ENCODE measurements at places on chromosomes 6 and 20. TPM values are rescaled to one million over a fixed set of nuclear protein-coding genes. Genes with fewer than 3 reads are reported as not detected.
A peak's percentile ranks its signal among the peaks of the same experiment; 100 is the strongest.

EYA2 gene
- total RNA-seq = 24.9 TPM

FOXC1 gene
- total RNA-seq = 36.0 TPM

APCDD1L gene
- 0.21 TPM for total RNA-seq

SNHG17 gene
- total RNA-seq = 22.2 TPM

TRIM15 gene
- not detected for total RNA-seq

SYNDIG1 gene
- 13.1 TPM for total RNA-seq

TDRD6 gene
- total RNA-seq = 1.5 TPM

GRCh38 chr6:79277109-79277508, 42.6 kb upstream of the HMGN3 start:
- DNase-seq = no peak

DNA sequence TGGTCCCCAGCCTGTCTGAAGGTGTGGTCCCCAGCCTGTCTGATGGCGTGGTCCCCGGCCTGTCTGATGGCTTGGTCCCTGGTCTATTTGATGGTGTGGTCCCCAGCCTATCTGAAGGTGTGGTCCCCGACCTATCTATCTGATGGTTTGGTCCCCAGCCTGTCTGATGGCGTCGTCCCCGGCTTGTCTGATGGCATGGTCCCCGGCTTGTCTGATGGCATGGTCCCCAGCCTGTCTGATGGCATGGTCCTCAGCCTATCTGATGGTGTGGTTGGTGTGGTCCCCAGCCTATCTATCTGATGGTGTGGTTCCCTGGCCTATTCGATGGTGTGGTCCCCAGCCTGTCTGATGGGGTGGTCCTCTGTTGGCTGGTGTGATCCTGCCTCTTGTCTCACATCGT, 18.2 kb upstream of the MRGBP start:
- DNase-seq = no peak

- DNase-seq = no peak
These were observed 21.1 kb downstream of the AKAP7 start for GRCh38 chr6:131156411-131156810.

- DNase-seq = no peak
These were observed 158.6 kb upstream of the TNFAIP3 start for GRCh38 chr6:137708481-137708880.

DNA sequence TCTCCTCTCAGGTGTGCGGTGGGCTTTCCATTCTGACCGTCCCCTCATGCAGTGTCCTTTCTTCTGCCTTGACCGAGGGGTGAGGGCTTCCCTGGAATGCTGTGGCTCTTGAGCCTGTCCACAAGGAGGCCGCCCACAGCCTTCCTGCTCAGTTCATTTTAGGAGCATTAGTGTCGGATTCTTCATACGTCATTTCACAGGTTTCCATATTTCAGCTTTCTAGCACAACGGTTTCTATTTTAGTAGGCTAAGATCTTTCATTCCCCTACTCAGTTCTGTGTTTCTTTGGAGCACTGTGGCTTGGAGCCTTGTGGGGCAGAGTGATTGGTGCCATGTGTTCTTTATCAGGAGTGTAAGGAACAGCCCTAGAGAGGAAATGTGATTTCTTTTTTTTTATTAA, 5.5 kb downstream of the PPP1R3G start:
- DNase-seq = no peak

- DNase-seq = no peak
These were observed 217.3 kb upstream of the RREB1 start for GRCh38 chr6:6890400-6890858.

DNA sequence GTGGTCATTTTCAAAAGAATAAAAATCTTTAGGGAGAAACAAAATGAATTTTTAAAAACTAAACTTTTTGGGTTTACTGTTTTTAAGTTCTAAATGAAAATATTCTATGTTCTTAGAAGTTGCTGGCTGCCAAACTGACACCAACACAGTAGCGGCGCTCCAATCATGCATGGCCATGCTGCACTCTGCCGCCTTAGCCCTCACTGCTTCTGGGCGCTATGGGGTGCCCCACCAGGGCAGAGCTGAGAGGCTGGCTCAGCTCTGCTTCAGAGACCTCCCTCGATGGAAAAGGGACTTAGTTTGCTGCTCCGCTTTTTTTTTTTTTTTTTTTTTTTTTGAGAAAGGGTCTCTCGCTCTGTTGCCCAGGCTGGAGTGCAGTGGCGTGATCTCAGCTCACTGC, 20.9 kb downstream of the EZR start:
- DNase-seq = no peak

DNA sequence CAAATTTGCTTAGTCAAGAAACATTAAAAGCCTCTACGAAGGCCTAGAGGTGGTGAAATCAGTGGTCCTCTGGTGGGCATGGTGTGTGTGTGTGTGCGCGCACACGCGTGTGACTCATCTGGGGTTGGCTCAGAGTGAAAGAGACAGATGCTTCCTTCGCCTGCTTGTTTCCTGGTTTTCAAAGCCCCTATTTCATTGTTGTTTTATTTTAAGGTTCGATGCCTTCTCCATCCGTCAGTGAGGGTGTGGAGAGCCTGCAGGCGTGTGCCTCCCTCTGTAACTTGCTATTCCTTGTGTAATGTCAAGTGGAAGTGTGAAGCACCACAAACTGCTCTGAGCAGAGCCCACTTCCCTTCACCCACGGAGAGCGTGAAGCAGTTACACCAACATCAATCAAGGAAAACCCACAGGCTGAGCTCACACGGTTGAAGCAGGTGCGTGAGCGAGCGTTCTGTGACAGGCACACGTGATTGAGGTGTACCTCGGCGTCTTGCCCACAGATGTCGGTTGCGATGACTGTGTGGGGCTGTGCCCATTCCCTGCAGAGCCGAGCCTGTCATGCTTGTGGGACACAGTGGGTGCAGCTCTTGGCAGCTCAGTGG, 233.9 kb downstream of the PRL start:
- DNase-seq = peak; percentile 13

DNA sequence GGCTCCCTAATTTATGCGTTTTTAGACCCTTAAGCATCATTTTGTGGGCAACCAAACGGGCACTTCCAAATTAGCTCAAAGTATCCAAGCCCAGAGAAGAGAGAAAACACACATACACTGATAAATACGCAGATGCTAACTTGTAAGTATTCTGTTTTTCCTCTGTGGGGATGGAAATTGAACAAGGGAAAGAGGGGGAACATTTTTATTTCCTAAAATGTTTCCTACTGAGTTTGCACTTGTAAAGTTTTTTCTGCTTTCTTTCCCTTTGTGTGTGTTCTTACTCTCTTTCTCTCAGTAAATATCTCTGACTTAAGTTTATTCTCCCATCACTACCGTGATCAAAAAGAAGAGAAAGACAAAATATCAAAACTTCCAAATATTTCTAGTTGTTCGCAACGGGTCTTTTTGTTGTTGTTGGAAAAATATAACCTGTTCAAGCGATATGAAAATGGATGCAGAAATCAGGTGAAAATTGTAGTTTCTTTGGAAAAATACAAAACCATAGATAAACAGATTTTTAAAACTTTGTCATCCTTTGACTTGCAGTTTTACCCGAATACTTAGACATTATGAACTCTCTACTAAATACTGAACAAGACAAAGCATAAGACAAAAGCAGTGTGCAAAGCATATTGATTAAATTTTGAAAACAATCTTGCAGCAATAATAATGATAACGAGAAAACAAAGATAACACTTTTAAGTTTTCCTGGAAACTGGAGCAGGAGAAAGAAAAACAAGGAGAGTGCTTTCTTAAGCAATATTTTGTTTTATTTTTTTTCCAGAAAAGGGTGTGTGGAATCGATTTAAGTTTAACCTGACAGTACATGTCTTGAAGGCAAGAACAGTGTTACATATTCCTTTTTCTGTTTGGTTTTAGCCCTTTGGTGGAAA, 1.0 kb upstream of the NKX2-4 start:
- DNase-seq = no peak

- no peak for DNase-seq
These were observed 777.8 kb downstream of the TBC1D32 start for GRCh38 chr6:120556491-120556890.

DNA sequence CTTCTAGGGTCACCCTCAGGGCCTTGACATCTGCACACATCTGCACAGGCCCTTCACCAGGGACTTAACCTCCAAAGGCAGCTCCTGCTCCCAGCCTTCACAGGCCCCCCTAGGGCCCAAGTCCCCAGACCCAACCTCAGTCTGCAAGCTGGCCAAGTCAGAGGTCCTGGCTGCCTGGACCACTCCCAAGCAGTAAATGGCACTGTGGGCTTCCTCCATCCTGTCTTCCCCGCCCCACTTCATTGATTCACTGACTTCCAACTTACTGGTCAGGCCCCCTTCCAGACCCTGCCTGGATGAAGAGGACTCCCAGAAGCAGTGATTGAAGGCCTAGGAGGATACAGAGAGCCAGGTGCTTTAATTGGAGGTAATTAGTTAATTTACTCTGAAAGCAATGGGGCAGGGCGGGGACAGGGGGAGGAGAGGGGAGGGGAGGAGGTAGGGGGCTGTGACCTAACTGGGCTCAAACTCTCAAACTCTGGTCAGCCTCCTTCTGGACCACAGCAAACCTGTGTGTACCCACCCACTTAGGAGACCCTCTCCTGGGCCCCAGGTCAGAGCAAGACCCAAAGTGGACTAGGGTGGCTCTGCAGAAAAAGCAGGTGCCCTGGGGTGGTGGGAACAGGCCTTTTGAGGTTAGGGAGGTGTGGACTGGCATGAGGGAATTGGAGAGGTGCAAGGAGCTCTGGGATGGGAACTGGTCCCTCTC, 51.5 kb downstream of the MRPL14 start:
- no peak for DNase-seq

- DNase-seq = no peak
These were observed 43.7 kb downstream of the TOP1 start for GRCh38 chr20:41072190-41072863.

DNA sequence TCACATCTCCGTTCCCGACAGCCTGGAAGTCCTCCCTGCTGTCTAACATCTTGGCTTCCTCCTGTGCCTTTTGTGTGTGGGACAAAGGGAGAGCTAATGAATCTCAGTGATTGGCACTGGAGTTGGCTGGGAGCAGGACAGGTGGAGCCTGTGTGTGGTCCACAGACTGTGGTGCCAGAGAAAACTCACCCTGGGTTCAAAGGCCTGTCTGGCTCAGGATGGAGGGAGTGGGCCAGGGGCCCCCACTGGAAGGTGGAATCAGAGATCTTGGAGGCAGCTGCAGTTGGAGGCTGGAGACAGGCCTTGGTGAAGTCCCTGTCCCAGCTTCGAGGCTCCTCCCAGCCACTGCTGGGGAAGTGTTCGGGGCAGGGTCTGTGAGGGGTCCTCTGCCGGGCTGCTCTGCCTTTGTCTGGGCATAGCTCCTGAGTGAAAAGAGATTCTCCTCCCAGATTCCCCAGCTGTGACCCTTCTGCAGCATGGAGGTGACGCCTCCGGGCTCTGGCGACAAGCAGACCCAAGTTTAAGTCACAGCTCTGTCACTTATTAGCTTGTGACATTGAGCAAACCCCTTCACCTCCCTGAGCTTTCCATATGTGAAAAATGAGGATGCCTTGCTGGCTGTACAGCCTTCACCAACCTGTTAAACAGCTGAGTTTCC, 13.9 kb upstream of the ITPR3 start:
- no peak for DNase-seq

- no peak for DNase-seq
These were observed 60.2 kb downstream of the GNAS-AS1 start for GRCh38 chr20:58790454-58790853.

DNA sequence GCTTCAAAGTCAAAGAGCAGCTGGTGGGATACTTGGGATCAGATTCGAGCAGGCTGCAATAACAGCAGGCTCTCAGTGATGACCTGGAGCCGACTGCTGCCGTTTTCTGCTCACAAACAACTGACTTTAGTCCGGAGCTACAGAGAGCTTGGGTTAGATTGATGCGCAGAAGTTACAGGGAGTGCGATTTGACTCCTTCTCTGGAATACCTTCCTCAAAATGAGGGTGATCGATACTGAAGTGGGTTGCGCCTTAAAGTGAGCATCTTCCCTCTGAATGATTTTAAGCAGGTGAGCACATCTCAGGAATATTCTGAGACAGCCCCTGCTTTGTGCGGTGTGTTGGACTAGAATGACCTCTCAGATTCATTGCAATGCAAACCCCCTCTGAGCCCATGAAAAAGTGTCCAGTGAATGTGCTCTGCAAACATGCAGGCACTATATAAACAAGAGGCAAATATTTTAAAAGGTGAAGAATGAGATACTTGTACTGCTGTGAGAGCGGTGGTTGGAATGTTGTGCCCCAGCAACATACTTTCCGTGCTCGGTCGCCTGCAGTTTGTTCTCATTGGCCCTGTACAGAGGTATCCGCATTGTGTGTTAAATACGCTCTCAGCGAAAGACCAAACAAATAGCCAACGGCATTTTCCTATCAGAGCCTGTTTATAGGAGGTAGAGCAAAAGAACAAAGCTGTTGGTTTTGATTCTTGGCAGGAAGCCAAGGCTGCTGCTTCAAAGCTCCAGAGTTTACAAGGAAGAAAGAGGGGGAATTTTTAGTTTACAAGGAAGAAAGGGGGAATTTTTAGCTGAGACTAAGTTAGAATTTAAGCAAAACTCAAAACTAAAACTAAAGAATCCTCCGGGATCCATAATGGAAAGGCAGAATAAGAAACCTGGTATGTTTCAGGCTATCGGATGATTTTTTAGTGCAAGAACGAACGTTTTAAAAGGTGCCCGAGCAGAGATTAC, 67.7 kb downstream of the PHACTR2 start:
- peak; percentile 26 for DNase-seq

GRCh38 chr6:154169193-154169847, 130.3 kb downstream of the OPRM1 start:
- DNase-seq = no peak
